ENCODE measurements at places on chromosomes 7 and 10.

- no peak for DNase-seq
Measured at GRCh38 chr7:125126376-125126775, 196.8 kb upstream of the POT1 start.

DNA sequence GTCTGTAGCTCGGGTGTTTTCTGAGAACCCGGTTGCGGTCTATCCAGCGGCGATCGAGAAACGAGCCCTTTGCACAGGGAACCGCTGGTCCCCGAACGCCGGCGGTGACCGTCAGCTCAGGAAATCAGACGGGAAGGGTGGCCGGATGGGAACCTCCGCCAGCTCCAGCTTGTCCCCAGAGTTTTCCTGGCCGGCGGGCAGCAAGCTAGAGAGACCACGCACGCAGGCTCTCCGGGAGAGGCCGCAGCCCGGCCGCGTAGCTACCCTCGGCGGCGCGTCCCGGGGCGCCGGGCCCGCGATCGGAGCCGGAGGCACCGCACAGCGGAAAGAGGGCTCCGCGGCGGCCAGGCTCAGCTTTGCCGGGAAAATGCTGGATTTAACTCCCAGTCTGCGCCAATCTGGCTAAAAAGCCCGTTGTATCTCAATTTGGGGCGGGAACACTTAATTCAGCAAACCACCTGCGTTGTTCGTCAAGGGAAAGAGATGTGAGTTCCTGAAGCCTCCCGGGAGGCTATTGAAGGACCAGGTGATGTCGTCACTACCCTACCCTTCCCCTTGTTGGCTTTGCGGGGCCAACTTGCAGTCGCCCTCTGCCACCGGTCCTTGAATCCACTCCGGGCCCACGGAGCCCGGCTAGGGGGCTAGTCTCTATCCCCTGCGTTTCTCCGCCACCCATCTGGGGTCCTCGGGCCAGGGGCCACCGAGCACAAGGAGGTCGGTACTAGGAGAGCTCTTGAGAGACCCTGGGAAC is 859 bp upstream of the CH25H start:
- peak; percentile 36 for DNase-seq

GRCh38 chr10:25766687-25767221 is 167.3 kb upstream of the MYO3A start:
- DNase-seq, result no peak

- no peak for DNase-seq
Measured at GRCh38 chr10:104437226-104437625, 83.6 kb downstream of the CFAP58 start.

Data from left lung (tissue), 14 donors.